ENCODE measurements at places on chromosomes 7 and 10. TPM values are rescaled to one million over a fixed set of nuclear protein-coding genes. Genes with fewer than 3 reads are reported as not detected.

The NODAL gene
- total RNA-seq: not detected

- DNase-seq: no peak
These were observed 50.4 kb downstream of the NEURL1 start for GRCh38 chr10:103543617-103544525.

GRCh38 chr10:35946556-35946955 lies 304.5 kb upstream of the FZD8 start:
- DNase-seq: no peak

DNA sequence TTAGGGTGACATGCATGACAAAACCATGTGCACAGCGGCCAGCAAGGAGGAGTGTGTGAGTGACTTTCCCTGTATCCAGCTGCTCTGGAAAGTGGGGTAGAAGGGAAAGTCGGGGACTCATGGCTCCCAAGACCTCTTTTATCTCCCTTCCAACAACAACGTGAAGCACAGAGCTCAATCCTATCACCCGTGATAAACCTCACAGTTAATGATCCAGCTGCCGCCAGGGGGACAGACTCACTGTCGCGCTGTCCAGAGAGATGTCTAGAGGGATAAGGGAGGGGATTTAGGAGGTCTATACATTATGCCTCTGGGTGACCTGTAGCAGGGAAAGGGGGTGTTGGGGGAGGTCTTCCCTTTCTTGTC lies 84.0 kb upstream of the SMNDC1 start:
- no peak for DNase-seq

DNA sequence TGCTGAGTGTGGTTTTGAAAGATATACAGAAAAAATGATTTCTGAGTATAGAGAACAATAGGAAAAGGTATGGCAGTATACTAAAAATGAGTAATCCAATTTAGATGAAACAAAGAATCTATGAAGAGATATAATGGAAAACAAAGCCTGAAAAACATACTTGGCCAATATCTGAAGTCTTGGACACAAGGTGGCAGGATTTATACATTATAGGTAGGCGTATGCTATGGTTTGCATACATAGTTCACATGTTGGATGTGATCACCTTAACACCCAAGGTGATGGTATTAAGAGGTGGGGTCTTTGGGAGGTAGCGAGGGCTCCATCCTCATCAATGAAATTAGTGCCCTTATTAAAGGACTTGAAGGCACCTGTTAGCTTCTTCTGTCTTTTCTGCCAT lies 34.5 kb upstream of the BPGM start:
- no peak for DNase-seq

The IDI2 gene
- total RNA-seq: not detected

- no peak for DNase-seq
These were observed 2.6 kb downstream of the MBL2 start for GRCh38 chr10:52769966-52770365.

DNA sequence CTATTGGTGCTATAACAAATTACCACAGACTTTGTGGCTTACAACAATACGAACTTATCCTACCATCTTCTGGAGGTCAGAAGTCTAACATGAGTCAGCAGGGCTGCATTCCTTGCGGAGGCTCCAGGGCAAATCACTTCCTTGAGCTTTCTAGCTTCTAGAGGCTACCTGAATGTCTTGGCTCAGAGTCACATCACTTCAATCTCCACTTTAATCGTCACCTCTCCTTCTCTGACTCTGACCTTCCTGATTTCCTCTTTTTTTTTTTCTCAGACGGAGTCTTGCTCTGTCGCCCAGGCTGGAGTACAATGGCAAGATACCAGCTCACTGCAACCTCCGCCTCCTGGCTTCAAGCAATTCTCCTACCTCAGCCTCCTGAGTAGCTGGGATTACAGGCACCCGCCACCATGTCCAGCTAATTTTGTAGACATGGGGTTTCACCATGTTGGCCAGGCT lies 44.6 kb upstream of the ANAPC16 start:
- DNase-seq: no peak

DNA sequence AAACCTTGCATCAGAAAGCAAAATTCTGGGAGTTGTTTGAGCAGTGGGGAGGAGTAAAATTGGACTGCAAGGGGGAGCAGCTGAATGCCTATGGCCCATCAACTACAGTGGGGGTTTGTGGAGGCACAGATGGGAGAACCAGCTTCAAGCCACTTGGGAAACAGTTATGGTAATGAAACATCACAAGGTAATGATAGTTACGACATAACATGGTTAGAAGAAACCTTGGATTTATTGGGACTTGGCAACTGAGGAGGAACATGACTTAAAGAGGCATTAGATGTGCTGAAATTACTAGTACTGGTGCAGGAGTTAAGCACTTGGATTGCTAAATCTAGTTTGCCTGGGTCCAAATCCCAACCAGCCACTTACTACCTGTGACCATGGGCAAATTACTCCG lies 868.4 kb downstream of the KCNMA1 start:
- no peak for DNase-seq

The SLC26A3 gene
- 0.19 TPM for total RNA-seq

DNA sequence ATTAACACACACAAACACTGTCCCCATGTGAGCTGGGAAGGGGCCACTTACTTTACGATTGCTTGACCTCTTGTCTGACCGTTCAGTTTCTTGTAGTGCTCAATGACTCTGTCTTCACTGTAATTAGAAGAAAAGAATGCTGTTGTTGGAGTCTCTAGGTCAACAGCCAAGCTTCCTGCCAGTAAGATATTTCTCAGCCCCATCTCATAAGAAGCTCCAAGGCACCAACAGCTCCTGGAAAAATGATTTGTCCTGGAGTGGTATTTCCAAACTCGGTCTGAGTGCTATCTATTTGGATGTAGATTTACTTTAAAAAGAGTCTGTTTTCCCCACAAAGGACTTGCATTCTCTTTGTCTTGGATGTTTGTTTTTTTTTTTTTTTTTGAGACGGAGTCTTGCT lies 153.7 kb downstream of the PRPF18 start:
- DNase-seq: no peak

The CFAP46 gene
- 0.53 TPM for total RNA-seq

- DNase-seq: no peak
These were observed 305.8 kb downstream of the KIF20B start for GRCh38 chr10:90007226-90007625.

The CACNA2D1 gene
- 0.03 TPM for total RNA-seq

The NKX1-2 gene
- total RNA-seq: not detected

DNA sequence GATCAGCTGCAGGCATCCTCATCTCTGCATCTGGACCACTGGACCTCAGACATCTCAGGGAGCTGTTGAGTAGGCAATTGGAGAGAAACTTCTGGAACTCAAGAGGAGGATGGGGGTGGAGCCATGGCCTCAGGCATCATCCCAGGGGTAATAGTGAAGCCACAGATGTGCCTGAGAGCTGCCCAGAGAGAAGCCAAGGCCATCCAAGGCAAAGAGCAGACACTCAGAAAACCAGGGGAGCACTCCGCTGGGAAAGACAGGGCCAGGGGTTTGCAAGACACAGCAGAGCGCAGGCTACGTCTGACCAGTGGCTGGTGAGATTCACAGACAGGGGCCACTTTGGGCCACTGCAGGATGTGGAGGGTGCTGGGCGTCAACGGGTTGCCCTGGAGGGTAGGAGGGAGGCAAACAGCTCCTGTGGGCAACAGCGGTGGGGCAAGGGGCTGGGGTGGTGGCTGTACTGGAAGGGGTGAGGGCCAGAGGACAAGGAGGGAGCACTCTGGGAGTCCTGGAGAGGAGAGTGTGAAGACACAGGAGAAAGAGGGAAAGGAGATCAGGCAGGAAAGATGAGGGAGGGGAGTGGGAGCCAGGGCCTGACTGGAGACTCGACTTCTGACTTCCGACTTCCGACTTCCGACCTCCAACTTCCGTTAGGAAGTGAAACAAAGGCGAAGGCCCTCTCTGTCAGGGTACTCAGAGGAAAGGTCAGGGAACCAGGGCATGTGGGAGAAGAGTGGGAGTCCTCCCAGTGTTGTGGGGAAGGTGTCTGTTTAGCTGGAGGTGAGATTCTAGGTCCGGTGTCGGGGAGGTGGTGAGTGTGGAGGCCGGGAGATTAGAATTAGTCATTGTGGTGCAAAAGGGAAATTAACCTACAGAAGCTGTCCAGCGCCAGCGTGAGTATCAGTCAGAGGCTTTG lies 69.7 kb upstream of the ANTXRL start:
- DNase-seq: no peak

The PHKG1 gene
- total RNA-seq: 1.8 TPM

The IL2RA gene
- total RNA-seq: 639 TPM

GRCh38 chr10:111990734-111991133 lies 192.8 kb downstream of the GPAM start:
- DNase-seq: no peak

DNA sequence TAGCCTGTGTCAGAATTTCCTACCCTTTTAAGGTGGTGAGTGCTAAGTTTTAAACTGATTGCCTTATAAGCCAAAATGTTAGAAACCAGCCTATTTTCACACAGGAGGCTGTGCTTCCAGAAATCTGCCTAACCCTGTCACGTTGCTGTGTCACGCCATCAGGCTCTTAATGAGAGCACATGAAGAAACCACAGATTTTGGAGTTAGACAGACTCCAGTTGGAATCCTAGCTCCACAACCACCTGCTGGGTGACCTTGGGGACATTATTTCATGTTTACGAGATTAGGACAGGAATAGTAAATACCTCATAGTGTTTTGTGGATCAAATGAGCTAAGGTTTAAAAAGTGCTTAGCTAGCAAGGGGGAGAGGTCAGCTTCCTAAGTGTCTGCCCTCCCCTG lies 321.8 kb downstream of the DPP6 start:
- DNase-seq: no peak

The HOXA3 gene
- not detected for total RNA-seq

The MYH16 gene
- total RNA-seq: not detected

DNA sequence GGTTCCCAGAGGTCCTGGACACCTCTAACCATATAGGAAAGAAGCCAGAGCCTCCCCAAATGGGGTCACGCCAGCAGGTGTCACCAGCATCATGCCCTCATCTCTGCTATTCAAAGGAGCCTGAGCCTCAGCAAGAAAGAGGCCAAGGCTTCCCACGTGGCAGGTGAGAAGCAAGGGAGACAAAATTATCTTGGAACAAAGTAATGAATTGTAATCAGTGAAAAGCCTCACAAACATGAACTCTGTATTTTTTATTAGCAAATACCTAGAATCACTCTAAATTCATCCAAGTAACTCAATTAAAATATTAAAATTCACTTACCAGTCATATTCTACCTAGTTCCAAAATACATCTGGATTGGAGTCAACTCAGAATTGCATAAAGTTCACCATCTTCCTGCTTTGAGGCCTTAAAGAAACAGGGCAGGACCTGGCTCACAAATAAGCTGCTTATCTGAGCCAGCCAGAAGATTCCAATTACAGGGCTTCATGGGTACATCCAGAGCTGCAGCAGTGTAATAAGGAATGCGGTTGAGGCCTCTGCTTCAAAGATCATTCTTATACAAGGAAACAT lies 68.7 kb downstream of the SGMS1 start:
- DNase-seq: no peak

The SPDYE1 gene
- not detected for total RNA-seq

- DNase-seq: no peak
These were observed 12.3 kb upstream of the CUL1 start for GRCh38 chr7:148686312-148686937.

Measured in activated T-cell treated with anti-CD3 and anti-CD28 coated beads, Interleukin-2, amount 50 U/mL, for 4 hours (primary cell).